ENCODE measurements at places on chromosomes 12 and 14.
A peak's percentile ranks its signal among the peaks of the same experiment; 100 is the strongest.

GRCh38 chr12:1838994-1839365 is 18.6 kb downstream of the LRTM2 start:
- no peak for DNase-seq

GRCh38 chr12:109951751-109952150 is 44.4 kb downstream of the GIT2 start:
- no peak for DNase-seq

DNA sequence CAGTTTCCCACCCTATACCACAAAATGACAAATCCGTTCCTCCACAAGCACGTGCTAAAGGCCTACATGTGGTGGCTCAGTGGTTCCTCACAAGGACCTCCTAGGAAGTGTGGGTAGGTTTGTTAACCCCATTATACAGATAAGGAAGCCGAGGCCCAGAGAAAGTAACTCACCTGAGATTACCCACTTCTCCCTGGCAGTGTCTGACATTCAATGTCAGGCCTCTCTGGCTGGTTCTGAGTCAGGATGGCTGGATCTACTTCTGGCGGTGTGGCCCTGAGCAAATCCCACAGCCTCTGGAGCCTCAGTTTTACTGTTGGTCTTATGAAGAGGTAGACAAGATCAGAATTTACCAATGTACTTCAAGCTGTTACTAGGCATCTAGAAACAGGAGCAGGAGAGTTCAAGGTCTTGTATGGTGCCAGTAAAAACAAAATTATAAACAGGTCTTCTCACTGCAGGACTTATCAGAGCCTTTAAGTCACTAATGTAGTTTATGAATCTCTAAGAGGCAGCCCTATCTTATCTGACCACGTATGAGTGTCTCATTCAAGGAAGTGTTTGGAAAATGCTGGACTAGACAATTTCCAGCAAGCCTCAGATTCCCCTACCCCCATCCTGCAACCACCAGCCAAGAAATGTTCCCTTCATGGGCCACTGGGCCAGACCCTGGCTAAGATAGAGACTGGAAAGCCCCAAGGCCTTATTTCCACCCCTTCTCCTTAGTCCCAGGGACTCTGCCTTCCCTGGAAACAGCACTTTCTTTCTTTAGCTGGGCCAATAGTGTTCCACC is 4.2 kb downstream of the HSPB8 start:
- no peak for DNase-seq

DNA sequence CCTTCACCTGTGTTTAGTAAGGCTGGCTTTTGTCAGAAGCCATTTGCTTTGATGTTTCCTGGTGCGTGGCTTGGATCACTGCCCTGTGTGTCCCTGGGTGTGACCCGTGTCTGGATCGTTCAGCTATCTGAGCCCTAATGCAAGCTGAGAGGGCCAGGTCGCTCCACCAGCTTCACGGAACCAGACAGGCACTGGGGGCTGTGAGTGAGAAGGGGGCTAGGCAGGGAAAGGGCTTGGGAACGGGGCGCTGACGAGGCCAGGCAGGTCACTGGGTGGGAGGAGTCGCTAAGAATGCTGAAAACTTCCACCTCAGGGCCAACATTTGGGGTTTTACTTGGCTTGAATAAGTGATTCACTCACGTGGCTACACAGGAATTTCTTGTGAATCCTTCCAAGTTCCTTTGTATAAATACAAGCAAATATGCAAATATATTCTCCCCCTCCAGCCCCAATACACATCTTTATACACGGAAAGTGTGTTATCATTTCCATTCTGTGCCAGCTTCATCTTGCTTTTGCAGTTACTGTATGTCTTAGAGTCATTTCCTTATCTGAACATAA is 24.2 kb upstream of the MMP17 start:
- DNase-seq = no peak

DNA sequence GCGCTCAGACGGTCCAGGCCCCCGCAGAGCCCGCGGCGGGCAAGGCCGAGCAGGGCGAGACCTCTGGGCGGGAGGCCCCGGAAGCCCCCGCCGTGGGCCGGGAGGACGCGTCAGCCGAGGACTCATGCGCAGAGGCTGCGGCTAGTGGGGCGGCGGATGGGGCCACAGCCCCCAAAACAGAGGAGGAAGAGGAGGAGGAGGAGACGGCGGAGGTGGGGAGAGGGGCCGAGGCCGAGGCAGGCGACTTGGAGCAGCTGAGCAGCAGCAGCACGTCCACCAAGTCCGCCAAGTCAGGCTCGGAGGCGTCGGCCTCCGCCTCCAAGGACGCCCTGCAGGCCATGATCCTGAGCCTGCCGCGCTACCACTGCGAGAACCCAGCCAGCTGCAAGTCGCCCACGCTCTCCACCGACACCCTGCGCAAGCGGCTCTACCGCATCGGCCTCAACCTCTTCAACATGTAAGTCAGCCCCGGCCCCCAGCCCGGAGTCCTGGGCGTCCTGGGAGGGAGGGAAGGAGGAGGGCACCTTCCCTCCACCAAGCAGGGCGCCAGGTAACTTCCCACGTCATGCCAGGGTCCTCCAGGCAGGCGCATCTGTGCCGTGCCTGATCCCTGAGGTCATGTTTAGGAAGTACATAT is 72.4 kb downstream of the IQSEC3 start:
- peak; percentile 25 for DNase-seq

DNA sequence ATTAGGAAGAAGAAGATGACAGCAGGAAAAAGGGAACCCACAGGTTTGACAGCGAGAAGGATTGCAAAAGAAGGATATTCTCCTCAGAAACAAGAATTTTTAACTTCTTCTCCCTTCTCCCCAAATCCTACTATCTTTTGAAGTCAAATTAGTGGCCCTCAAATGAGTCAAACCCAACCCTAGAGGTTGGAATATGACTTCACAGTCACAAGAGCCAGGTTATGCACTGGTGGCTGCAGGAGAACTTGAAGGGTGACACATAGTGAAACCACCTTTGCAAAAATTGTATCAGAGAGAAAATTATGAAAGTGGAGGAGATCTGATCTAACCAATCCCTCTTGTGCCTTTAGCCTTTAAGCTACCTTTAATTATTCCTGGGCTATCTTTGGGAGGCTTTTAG is 386.2 kb upstream of the CCDC196 start:
- no peak for DNase-seq

DNA sequence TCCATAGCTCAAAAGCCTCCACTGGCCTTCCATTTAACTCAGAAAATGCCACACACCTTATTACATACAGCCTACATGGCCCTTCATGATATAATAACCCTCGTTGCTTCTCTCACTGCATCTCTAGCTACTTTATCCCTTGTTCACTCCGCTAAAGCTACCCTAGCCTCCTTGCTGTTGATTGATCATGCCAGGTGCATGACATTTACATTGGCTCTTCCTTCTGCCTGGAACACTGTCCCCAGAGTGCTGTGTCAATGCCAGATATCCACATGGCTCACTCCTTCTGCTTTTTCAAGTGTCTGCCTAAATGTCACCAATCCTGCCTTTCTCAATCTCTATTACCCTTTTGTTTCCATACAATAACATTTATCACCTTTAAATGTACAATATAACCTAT is 58.3 kb downstream of the CAND1 start:
- DNase-seq = no peak

DNA sequence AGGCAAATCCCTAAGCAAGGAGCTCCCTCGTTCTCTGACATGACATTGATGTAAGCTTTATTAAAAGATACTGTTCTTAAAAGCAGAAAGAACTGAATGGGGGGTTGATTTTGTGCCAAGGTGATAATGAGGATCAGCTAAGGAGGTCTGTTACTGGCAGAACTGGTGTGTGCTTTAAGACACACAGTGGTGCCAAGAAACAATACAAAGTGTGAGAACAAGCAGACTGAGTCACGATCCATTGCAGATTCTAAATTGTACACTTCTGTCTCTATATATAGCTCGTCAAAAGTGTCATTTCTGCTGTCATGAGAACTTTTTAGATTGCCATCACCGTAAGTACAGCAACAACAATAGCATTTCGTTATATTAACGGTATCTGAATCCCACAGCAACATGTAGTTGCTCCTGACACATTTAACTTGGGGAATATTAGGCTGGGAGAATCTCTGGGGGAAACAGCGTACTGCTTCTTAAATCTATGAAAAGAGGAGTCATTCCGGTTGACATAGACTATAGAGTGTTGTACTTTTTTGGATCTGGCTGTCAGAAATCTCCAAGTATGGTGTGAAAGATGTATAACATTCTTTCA is 151.3 kb upstream of the PRKD1 start:
- no peak for DNase-seq

DNA sequence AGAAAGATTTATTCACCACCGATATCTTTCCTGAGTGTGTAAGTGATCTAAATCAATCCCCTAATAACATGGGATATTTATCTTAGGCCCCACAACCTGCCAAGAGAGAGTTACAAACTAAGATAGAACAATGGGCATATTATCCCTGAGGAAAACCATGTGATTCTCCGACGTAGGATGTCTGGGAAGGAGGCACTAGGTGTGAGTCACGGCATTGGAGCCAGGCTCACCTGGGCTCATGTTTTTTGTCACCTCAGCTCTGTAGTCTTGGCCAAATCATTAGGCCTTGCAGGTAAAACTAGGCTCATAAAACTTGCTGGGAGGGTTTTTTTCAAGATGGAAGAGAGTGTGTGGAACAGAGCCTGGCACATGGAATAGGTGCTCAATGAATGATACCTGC is 129.7 kb upstream of the PLEKHG7 start:
- no peak for DNase-seq

DNA sequence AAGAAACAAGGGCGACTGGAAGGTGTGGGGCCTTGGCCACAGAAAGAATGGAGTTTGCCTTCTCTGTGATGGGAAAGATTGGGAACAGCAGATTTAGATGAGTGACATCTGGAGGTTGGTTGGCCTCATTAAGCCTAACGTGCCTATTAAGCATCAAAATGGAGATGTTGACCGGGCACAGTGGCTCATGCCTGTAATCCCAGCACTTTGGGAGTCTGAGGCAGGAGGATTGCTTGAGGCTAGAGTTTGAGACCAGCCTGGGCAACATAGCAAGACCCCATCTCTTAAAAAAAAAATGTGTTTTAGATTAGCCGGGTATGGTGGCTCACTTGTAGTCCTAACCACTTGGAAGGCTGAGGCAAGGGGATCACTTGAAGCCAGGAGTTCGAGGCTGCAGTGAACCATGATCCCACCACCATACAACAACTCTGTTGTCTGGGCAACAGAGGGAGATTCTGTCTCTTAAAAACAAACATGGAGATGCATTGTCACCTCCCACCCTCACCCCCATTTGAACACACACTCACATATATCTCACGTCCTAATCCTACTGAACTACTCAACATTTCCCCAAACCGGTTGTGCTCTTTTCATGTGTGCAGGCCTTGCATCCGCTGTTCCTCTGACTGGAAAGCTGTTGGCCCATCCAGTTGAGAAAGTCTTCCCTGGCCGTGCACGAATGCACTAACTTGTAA is 172.1 kb downstream of the ETV6 start:
- no peak for DNase-seq

DNA sequence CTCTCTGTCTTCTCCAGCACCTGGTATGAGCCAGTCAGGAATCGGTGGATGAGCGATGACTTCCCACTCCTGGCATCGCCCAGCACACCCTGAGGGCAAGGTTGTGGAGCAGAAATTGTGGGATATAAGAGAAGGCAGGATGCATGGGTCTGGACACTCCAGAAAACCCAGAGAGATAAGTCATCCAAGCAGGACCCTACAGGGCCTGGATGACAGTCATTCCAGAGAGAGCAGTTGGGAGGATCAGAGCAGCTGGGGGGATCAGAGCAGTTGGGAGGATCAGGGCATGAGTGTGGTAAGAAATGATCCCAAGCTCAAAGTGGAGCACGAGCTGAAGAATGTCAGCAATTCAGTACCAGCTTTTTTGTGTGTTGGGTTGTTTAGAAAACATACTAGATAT is 4.0 kb downstream of the AGAP2 start:
- no peak for DNase-seq

DNA sequence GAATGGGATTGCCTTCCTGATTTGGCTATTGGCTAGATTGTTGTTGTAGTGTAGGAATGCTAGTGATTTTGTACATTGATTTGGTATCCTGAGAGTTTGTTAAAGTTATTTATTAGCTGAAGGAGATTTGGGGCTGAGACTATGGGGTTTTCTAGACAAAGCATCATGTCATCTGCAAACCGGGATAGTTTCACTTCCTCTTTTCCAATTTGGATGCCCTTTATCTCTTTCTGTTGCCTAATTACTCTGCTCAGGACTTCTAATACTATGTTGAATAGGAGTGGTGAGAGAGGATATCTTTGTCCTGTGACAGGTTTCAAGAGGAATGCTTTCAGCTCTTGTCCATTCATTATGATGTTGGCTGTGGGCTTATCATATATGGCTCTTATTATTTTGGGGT is 265.7 kb upstream of the MGAT4C start:
- no peak for DNase-seq

DNA sequence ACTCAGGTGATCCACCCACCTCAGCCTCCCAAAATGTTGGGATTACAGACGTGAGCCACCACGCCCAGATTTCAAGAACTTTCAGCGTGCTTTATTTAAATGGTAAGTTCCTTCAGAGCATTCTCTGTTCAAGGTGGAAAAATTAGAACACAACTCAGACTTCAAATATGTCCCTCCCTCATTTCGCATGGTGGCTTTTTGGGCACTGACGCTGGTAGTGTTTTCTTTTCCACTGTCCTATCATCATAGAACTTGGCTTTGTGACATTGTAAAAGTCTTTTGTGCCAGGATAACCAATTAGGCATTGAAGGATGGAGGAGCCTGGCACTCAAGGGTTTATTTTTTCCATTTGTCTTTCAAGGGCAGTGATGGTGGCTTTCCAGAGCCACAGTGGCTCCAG is 190.8 kb downstream of the NUAK1 start:
- DNase-seq = no peak

DNA sequence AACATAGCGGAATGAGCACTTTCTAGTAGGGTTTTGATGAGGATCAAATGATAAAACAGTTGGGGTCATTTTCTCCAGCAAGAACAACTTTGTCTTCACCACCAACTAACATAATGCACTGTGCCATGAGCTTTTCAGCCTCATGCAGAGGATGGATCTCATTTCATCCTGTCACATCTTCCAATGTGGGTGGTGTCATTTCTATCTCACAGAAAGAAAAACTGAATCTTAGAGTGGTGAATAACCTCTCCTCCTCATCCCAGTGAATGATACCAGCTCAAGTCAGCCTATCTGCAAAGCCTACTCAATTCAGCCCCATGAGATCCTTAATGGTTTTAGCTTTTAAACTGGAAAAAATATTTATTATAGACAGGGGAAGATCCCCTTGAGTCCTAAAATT is 1147.2 kb downstream of the VRK1 start:
- DNase-seq = no peak

DNA sequence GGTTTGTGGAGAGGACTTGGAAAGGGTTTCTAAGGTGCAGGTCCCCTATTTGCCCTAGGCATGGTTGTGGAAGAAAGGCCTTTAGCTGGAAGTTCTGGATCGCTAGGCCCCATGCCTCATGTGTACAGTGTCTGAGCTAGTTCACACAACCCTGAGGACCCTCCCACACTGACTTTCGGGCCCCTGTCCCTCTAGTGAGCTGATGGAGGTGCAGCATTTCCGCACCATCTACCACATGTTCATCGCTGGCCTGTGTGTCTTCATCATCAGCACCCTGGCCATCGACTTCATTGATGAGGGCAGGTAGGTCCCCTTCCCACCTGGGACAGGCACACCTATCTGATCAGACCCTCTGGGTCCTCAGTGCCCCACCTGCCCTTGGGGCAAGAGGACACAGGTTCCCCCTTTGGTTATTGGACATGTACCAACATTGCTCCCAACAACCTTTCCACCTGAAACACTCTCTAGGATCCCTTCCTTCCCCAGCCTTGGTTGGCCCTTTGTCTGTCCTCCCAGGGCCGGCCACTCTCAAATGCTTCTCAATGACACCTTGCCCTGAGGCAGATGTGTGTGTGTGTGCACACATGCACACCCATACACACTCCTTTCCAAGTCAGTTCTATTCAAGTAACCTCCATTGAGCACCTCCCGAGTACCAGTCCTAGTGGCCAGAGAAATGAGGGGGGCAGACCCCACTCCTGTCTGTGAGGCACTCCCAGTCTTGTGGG is 2.6 kb downstream of the SOAT2 start:
- DNase-seq = no peak
